ENCODE measurements at places on chromosomes 1 and 21.

- peak; percentile 78 for DNase-seq
These were observed 44.5 kb upstream of the CRNN start for GRCh38 chr1:152458384-152459185.

DNA sequence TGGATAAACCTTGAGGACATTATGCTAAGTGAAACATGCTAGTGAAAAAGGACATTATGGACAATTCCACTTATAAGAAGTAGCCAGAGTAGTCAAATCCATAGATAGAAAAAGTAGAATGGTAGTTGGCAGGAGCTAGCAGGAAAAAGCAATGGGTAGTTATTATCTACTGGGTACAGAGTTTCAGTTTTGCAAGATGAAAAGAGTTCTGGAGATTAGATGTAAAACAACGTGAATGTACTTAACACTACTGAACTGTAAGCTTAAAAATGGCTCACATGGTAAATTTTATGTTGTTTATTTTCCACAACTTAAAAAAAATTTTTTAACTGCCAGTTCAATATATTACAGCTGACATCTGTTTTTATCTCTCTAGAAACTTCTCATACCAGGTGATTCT, 19.4 kb downstream of the JAK1 start:
- DNase-seq: no peak

GRCh38 chr1:157937744-157938143, 55.7 kb upstream of the KIRREL1 start:
- no peak for DNase-seq

- no peak for DNase-seq
These were observed 220.5 kb upstream of the SGIP1 start for GRCh38 chr1:66313429-66313828.

- no peak for DNase-seq
These were observed 10.1 kb upstream of the ERICH3 start for GRCh38 chr1:74683656-74684055.
